NCI-H2107 (cell line): ENCODE measurements at places on chromosomes 7 and 10.

DNA sequence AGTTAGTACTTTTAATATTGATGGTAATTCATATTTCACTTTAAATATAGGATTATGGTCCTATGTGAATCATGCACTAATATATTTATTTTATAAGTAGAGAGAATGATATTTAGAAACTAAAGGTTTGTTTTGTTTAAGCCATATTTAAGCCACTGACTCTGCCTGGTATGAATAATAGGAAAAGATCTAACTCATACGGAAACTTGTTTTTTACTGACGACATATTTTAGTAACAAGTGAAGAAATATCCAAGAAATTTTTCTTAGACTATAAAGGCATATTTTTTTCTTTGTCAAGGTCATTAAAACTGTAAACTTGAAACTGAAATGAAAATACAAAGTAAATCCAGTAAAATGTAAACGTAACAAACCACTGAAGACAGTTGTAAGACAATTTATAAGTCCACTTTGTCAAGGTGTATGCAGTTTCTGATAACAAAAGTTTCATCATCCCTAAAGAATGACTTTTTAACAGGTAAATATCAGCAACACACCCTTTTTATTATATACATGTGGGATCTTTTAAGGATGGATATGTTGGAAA, 147.1 kb downstream of the PHF14 start:
- no peak for DNase-seq

GRCh38 chr10:100709146-100710082, 36.0 kb upstream of the PAX2 start:
- DNase-seq = no peak

DNA sequence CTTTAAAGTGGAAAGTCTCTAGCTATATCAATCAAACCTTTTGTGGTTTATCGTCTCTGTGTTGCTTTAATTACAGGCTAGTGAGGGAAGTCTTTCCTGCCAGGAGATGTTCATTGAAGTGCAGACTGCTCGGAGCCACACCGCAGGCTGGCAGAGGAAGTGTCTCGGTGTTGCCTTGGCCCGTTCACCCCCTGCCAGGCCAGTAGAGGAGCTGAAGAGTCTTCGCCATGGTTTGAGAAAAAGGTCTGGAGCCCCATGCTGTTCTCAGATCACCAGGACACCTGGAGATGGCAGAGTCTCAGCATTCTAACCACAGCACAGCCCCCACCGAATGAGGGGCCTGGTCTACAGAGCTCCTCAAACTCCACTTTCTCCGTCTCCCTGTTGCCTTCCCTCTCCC, 275.9 kb upstream of the PLPP4 start:
- no peak for DNase-seq

DNA sequence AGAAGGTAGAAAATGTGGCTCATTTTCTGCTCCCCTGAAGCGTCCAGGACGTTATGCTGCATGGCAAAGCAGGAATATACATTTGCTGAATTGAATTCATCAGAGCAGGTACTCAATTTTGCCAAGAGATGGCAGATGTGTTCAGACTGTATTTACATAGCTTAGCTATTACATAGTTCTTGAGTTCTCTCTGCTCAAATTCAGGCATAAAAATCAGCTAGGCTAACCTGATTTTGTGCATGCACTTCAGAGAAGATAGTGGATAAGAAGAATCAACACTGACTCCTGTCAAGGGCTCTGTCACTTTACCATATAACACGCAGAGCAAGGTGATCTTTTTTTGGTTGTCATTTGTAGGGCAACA, 209.2 kb upstream of the FAM3C start:
- no peak for DNase-seq

DNA sequence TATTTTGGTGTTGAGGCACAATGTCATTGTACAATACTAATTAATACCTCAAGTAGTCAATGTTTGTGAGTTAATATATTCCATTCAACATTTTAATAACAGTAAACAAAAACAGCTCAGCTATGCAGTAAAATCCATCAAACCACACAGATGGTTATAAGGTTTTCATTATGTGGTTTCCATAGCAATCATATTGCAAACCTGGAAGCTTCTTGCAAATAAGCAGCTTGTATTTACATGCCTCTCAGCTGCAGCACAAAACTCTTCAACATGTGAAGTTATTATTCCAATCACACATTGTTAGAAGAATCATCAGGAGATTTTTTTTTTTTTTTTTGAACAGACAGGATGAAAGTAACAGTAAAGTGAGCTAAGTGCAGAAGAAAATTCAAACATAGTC, 170.2 kb downstream of the SKAP2 start:
- DNase-seq = no peak

DNA sequence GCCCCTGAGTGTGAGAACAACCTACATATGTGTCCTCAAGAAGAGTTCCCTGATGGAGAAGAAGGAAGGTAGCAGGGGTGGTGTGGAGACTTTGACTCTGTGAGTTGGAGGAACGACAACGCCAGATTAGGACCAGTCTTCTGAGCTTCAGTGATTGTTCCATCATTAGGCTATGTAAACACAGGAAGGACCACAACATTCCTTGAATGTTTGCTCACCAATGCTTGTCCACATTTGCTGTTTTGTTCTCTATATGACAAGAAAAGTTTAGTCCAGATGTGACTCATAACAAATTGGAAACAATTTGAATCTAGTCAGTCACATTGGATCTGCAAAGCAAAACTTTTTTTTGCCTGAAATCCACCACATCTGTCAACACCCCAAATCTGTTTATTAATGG, 62.7 kb downstream of the ENTPD1 start:
- no peak for DNase-seq

DNA sequence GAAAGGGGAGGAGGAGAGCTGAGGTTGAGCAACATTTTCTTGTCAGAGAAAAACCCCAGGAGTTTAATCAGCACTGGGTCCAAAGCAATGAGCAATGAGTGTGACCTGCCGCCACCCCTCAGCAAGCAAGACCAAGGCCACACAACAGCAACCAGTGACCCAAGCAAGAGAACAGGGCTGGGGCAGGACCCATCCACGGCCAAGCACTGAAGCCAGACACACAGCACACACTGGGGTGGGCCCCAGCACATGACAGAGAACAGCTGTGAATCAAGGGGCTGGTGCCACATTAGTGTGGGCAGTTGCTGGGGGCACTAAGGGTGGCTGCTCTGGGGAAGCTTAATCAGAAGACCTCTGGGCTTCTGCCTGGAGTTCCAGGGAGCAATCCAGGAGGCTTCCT, 16.2 kb downstream of the TMEM72 start:
- no peak for DNase-seq

- DNase-seq = no peak
Measured at GRCh38 chr10:3704565-3705325, 80.3 kb downstream of the KLF6 start.

DNA sequence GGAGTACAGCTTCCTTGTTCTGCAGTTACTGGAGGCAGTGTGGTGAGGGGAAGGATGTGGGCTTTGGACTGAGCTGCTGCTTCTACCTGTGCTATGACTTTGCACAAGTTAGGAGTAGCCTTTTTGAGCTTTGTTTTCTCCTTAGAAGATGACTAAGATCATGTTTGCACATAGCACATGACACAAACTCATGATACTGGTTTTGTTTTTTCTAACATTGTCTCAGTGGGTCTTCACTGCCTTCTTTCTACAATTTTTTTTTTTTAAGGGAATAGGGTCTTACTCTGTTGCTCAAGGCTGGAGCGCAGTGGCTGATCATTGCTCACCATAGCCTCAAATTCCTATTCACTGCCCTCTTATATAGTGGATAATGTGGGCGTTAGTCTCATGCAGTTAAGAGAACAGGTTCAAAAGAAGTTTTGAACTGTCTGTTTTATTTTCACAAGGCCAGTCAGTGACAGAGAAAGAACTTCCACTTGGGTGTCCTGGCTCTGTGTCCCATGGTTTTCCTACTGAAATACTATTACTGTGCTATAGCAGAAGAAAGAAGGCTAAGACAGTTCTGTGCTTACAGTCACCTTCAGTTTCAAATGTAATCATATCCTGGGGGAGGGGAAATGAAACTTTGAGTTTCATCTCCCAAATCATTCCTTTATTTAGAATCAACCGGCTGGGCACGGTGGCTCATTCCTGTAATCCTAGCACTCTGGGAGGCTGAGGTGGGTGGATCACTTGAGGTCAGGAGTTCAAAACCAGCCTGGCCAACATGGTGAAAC, 72.0 kb downstream of the KAT6B start:
- no peak for DNase-seq

DNA sequence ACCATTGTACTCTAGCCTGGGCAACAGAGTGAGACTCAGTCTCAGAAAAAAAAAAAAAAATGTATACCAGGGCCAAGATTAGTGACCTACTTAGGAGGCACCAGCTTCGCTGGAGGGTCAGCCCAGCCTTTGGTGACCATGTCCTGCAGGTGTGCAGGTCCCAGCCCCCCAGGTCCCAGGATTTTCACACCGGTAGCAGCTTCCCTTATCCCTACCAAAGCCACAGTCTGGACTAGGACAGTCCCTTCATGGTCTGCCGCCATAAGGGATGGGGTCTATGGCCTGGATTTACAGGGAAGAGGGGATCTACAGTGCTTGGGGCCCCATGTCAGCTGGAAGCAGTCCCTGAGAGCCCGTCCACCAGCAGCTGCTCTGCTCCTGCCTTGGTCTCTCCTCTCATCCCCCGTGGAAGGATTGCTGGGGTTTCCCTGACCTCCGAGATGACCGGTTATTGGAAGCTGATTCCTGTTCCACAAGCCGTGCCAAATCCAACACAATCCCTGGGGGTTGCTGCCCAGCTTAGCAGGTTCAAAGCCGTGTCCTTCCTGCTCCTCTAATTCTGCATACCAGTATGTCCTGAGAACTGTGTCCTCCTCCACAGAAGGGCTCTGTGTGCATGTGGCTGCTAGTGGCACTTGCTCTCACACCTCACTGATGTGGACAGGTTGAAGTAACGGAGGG, 11.0 kb upstream of the NDUFB2 start:
- no peak for DNase-seq

DNA sequence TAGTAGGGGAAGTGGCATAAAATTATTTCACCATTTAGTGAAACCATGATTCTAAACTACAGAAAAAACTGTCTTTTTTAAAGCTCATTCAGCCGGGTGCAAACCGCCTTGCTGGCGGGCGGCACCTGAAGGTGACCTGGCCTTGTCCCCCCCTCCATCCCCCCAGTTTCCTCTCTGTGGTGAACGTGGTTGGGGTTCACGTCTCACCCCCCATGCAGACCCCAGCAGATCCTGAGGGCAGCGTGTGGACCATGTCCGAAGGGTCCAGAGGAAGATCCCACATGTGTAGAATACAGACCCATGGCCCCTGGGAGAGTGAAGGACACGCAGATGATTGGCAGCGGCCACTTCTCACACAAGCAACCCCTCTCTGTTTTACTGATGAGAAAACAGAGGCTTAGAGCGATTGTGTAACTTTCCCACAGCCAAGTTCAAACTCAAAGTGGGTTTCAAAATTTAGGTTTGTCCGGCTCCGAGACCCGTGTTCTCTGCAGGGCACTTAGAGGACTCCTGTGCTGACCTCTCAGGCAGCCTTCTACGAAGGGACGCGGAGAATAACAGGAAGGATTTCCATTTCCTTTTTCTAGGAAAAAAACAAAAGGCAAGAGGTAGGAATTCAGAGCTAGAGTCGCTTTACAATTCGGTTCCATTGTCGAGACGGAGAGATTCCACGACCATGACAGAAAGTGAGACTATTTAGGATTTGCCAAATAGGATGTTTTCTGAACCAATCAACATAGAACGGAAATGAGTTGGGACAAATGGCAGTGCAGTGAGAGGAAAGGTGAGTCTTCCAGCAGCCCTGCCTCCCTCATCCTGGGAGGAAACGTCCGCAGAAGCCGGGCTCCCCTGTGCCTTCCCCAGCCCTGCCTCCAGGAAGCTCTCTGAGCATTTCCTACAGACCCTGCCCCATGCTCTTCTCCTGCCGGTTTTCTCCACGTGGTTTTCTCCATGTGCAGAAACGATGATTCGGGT, 67.6 kb upstream of the PITRM1 start:
- no peak for DNase-seq

DNA sequence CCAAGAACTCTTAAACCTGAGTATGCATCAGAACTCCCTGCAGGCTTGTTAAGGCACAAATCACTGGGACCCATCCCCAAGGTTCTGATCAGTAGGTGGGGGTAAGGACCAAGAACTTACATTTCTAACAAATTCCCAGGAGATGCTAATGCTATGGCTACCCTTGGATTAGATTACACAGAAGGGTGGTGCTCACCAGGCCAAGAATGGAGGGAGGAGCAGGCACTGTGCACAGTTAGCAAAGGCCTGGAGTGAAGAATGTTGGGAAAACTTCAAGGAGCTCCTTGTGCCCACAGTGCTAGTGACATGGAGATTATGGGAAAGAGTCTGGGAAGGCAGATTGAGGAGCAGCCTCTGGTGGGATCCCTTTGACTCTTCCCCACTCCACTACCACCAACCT, 1.9 kb downstream of the PRSS2 start:
- no peak for DNase-seq

DNA sequence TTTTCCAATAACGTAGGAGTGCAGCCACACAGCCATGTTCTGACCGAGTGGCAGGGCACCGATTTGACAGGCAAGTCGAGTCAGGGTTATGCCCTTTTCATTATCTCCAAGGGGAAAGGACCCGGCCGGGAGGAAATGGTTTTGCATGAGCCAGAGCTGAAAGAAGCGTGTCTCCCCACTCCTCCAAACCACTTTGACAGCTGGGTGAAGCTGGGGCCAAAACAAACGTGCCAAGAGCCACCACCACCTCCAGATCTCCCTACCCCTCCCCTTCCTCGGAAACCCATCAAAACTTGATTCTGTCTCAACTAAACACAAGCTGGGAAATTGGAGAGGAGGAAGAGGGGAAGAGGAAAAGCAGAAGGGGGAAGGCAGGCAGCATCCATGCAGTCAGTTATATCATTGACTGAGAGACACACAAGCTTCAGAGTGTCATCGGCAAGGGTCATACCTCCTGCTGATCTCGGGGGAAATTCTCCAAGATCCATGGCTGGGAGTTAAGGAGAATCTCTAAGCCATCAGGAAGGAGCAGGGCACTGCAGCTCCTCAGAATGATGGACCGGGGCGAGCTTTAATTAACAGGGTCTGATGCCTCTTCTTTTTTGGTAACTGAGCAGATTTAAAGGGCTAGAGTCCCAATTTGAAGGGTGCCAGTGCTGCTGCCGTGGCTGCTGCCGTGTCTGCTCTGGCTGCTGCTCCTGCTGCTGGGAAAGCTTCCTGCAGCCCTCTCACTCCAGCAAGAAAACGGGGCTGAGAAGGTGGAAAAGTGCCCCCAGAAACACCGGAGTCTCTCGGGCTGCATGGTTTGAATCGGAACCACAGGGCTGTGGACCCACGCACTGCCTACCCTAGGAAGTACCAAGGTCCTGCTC, 34.7 kb upstream of the CALN1 start:
- no peak for DNase-seq

GRCh38 chr10:778626-779330, 89.3 kb upstream of the DIP2C start:
- DNase-seq = no peak
